ENCODE measurements at places on chromosomes 5 and 9.

DNA sequence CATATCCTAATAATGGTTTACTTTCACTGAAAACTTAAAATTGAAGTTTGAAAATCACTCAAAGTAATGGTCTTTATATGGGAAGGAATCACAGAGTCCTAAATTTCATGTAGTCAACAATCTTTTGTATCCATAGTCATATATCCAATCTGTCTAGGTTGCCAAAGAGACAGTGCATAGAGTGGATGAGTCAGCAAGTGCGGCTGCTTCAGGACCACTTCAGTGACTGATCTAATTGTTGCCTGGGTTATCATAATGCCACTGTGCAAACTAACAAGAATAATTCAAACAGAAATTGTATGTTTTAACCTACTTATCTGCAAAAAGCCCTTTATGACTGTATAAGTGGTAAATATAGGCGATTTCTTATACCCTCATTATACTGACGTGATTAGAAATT is 211.3 kb upstream of the PRR16 start:
- H3K4me3 ChIP-seq, result no peak overlapping the region
- DNase-seq, result no peak
- H3K4me1 ChIP-seq, result peaks cover 24% of the 10 kb centered on the region

DNA sequence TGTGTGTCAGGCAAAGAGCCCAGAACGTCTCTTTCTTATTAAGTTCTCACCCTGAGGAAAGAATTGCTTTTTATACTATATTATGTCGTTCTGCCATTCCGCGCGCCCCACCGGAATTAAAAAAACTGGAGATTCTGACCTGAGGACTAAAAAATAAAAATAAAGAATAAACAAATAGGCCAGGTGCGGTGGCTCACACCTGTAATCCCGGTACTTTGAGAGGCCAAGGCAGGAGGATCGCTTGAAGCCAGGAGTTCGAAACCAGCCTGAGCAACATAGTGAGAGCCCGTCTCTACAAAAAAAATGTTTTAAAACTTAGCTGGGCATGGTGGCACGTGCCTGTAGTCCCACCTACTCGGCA is 677 bp upstream of the DYNC2I2 start:
- H3K27me3 ChIP-seq, result no peaks in the 10 kb centered on the region
- H3K27ac ChIP-seq, result peak overlapping the region; percentile 99
- H3K4me3 ChIP-seq, result peak overlapping the region; percentile 55
- H3K4me1 ChIP-seq, result no peaks in the 10 kb centered on the region
- DNase-seq, result no peak

DNA sequence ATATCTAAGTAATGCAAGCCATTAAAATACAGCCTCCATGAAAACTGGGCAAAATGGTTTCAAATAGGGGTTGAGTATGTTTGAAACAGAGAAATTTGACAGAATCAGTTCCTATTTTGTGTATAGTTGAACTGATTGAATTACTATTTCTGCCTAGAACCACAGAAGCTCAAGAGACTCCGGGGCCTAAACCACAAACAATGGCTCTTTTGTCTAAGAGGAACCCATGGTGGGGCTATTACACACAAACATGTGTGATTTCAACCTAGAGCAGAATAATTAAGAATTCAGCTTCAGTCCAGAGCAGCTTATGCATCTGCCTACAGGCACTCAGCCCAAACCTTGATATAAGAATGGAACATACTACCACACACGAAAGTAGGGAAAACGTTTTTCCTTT is 171.2 kb upstream of the MPDZ start:
- H3K4me3 ChIP-seq, result no peak overlapping the region
- H3K4me1 ChIP-seq, result peaks cover 11% of the 10 kb centered on the region
- no peaks in the 10 kb centered on the region for H3K27me3 ChIP-seq
- no peak for DNase-seq
- H3K36me3 ChIP-seq, result no peaks in the 10 kb centered on the region

DNA sequence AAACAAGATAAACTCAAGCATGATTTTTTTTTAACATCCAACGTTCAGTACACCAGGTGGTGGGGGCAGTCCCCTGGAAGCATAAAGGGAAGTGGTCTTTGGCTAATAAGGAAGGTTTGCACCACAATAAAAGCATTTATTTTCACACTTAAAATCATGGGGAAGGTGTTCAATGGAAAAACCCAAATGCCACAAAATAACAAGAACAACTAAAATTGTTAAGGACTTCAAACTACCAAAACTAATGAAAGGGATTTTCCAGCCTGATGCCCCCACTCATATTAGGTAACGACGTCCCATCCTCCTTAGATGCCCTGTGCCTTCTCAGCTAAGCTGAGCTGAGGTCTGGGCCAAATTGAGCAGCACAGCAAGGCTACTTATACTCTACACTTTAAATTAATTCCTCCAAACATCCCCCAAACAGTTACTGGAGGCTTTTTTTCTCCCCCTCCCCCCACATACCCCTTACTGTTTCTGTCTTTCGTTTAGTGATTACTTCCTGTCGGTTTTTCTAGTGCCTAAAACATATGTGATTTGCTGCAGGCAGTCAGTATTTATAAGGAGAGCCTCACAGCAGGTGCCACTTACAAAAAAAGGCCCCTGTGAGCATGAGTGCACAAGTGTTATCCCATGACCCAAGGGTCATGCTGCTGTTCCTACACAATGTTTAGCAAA is 259.7 kb upstream of the ZNF608 start:
- H3K27me3 ChIP-seq, result no peaks in the 10 kb centered on the region
- H3K4me3 ChIP-seq, result no peak overlapping the region

DNA sequence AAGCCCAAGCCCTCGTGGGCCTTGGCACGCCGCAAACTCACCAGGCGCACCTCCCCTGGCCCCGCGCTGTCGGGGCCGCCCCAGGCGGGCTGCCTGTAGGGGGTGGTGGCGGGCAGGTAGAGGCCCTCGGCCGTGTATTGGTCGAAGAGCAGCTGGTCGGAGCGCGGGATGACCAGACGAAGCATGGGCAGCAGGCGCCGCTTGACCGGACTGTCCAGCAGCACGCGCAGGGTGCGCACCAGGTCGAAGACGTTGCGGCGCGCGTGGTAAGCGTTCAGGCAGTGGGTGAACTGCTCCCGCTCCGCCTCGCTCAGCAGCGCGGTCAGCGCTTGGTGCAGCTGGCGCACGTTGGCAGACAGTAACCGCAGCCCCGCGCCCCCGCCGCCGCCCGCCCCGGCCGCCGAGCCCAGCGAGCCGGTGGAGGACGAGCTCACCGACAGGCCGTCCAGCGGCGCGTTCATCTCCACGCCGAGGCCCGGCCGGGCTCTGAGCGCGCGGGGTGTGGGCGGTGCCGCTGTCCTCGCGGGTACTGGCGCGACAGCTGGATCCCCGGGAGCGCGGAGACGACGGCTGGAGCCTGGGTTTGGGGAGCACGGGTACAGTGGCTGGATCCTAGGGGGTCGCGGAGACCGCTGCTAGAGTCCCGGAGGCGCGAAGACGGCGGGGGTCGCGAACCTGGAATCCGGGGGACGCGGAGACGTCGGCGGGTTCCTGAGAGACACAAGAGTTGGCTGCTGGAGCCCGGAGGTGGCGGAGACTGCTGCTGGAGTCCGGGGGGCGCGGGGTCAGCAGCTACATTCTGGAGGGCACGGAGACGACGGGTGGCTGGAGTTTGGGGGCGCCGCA is 709 bp downstream of the WHRN start:
- H3K4me3 ChIP-seq, result peak overlapping the region; percentile 61
- H3K4me1 ChIP-seq, result peaks cover 56% of the 10 kb centered on the region
- peak; percentile 78 for DNase-seq

DNA sequence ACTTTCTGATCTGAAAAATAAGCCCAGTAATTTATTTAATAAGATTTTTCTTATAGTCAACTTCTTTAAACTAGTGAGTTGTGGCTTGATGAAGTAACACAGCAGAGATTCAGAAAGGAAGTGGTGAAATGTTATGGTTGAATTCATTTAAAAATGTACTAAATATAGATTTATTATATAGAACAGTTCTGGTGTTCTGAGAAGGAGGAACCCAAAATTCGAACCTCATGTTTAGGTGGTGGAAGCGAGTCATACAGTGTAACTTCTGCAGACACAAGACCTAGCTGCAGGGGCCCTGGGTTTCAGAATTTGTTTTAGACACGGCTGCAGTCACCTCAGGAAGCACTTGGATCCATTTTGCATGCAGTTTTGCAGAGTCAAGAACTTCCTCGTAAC is 188.2 kb downstream of the TRIO start:
- H3K27me3 ChIP-seq, result no peaks in the 10 kb centered on the region
- no peak overlapping the region for H3K4me3 ChIP-seq
